SHP77 (cell line): ENCODE measurements at places on chromosomes 6 and 20.
A peak's percentile ranks its signal among the peaks of the same experiment; 100 is the strongest.

- no peak for DNase-seq
Observed at GRCh38 chr6:139960671-139961070, 586.2 kb upstream of the CITED2 start.

GRCh38 chr20:16078172-16078898 lies 494.9 kb downstream of the KIF16B start:
- no peak for DNase-seq

DNA sequence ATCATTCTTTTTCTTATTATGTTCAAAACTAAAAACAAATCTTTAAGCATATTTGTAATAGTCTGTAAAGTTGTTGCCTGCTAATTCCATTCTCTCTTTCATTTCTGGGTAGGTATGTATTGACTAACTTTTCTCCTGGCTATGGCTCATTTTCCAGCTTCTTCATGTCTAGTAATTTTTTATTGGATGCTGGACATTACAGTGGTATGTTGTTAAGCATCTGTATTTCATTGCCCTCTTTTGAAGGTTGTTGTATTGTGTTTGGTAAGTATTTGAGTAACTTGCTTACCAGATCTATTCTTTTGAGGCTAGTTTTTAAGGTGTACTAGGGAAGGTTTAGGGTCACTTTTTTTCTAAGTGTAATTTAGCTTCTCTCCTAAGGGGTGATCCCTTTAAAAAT lies 230.9 kb downstream of the TTLL2 start:
- DNase-seq: no peak

DNA sequence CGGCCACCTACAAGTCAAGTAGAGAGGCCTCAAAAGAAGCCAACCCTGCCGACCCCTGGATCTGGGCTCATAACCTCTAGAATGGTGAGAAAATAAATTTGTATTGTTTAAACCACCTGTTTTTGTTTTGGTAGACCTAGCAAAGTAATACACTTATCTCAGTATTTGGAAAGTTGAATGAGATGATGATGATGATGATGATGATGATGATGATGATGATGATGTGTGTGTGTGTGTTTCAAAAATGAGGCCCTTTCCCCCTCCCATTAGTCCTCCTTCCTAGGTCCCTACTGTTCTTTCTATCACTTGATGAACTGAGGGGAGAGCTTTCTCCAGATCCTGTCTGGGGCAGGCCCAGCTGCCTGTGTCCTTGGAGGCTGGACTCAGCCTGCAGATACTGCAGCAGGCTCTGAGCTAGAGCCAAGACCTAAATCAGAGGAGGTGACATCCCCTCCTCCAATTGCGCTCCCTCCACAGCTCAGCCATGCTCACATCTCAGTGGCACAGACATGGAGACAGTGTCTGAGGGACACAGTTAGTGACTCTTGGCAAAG lies 120.1 kb downstream of the LRFN2 start:
- DNase-seq: no peak

GRCh38 chr20:57450419-57450818 lies 59.2 kb downstream of the RBM38 start:
- DNase-seq: no peak

DNA sequence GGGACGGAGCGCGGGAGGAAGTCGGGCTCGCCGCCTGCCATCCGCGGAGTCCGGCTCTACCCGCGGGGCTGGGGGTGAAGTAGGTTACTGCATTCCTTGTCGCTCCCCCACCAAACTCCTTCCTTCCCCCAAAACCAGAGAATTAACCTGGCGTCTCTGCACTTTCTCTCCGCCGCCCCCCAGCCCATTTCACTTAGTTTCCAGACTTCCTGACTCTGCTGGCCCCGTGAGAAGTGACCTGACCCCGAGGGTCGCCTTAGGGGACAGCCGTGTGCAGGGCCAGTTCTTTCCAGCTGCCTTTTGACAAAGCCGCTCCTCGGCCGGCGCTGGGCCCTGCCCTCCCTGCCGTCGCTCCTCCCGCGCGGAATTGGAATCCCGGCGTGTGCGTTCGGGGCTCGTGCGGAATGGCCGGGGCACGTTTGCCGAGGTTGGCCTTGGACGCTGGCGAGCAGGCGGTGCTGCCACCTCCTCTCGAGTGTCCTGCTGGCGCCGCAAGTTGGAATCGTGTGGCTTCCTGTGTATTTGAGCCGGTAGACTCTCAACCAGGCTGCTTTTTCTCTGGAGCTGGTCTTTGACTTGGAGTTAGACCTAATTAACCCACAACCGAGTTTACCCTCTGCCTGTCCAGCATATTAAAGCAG lies 650 bp downstream of the DCBLD1 start:
- peak; percentile 53 for DNase-seq

DNA sequence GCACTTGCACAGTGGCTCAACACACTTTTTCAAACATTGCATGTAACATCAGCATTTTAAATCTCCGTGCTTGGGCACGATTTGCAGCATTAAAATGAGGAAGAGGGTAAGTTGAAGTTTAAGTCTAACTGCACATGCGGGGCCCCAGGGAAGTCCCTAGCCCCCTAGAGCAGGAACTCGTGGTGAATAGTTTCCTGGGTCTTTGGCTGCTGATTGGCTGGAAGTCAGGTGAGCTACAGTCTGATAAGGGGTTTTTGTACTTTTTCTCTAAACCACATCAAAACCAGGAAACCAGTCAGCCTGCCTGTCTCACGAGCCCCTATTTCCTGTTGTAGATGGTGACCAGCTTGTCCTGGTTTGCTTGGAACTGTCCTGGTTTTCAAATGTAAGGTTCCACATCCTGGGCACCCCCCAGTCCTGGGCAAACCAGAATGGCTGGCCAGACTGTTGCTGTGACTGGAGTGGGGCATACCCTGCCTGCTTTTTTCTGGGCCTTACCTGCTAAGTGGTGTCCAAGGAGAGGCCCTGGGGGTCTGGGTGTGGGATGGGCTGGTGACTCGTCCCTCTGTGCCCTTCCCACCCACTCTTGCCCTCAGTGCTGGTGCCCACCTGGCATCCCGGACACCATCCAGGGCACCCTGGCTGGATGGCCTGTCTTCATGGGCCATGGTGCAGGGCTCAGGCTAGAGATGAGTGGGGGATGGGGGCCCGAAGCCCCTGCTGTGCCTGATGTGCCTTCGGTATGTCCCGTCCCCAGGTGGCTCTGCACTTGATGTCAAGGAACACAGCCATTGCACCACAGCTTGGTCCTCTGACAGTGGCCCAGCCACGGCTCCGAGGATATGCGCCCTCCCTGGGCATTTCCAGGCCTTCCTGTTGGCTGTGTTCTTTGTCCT lies 31.8 kb downstream of the SUN5 start:
- DNase-seq: no peak

DNA sequence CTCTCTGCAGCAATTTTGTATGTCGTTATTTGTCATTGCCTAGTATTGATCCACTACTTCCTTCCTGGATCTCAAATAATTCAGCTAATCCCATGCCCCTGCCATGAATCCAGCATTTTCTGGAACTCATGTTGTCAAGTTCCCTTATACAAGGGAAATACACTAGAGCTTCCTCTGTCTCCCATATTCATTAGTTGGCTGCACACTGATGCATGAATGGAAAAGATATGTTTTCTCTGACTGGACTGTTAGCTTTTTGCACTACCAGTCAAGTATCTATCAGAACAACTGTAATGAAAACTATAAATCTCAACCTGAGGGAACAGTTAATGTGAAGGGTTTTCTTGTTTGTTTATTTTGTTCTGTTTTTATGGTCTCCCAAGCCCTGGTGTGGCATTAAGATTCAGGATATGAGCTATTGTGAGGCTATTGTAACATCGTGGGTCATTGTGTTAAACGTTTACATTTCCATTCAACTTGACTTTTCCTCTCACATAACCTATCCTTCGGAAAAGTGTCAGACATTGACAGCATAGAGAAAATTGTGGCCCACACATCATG lies 102.5 kb upstream of the FAM8A1 start:
- no peak for DNase-seq

DNA sequence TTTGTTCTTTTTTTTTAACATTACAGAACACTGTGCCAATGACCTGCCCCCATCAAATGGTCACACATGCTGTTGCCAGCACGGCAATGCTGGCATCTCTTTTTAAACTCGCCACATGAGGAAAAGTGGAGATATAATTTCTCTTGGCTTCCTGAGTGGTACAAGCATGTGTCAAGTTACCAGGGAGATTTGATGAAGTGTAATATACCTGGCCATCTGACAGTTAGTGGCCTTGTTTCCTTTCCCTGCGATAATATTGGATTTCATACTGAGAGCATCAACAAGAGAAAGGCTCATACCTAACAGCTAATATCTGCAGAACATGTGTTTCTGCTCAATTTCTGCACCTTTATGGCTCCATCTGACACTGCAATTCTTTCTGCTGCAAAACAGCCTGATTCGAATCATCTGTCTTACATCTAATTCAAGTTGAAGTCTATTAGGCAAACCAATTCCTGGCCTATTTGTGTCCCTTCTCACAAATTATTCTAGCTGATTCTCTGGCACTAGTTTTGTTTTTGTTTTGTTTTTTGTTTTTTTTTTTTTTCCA lies 519.5 kb downstream of the PREX1 start:
- no peak for DNase-seq
